ENCODE measurements at places on chromosomes 1 and 21.
A peak's percentile ranks its signal among the peaks of the same experiment; 100 is the strongest.

DNA sequence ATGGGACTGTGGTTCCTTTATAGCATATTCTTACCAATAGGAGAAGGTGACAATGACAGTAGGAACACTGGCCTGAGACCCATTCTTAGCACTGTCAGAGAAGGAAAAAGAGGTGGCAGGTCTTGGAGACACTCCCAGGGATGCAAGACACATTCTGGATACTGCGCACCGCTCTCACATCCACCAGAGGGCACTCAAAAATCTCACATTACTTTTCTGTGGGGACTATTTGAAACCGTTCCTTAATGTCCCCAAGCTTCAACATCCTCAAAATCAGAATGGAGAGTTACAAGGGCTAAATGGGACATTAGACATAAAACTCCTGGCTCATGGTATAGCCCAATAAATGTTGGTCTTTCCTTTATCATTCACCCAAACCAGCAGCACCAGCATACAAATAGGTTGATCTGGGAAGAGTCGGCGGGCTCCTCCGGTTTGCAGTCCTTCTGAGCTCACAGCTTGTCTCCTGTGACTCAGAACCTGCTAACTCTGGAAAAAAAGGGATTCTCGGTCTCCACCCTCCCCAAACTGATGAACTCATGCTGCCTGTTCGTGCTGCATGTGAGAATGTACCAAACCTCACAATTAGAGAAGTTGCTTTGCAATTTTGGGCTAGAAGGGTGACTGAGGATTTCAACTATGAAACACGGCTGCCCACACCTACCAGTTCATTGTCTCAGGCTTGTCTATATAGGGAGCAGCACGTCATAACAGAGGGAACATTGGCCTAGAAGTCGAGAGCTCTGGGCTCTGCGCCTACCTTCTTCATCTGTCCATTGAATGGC lies 40.2 kb downstream of the IL12RB2 start:
- DNase-seq: no peak

DNA sequence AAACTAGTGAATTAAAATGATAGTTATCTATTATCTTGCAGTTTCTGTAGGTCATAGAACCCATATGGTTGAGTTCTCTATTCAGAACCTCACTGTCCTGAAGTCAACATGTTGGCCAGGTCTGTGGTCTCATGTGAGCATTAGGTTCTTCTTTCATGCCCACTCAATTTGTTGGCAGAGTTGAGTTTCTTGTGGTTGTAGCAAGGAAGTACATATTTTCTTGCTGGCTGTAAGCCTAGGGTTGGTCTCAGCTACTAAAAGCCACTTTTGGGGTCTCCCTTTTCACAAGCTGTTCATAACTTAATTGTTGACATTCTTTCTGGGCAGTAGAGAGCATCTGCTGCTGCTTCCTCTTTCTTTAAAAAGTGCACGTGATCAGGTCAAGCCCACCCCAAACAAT lies 1165.1 kb upstream of the NCAM2 start:
- DNase-seq: no peak

- DNase-seq: no peak
Measured at GRCh38 chr1:207752456-207752998, 673 bp downstream of the CD46 start.

- no peak for DNase-seq
Measured at GRCh38 chr21:35925497-35925896, 134.8 kb downstream of the SETD4 start.

DNA sequence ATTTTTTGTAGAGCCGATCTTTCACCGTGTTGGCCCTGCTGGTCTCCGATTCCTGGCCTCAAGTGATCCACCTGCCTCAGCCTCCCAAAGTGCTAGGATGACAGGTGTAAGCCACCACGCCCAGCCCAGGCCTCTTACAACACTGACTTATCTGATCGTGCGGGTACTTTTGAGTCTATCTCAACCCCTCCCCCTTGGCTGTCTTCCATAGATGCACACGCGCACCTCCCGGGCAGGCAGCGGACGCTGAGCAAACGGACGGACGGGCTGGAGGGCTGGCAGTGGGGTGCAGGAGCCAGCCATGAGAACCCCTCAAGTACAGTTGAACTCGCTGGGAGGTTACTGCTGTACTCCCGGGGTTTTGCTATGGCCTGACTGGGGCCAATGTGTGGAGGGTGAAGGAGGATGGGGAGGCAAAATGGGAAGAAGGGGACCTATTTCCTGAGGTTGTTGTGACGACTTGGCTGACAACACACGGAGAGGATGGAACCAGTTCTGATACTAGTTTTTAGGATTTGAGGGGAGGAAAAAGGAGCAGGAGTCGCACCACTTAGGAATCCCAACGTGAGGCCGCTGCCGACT lies 959 bp downstream of the CD58 start:
- peak; percentile 26 for DNase-seq

GRCh38 chr1:222009105-222009730 lies 267.3 kb upstream of the DUSP10 start:
- DNase-seq: no peak

DNA sequence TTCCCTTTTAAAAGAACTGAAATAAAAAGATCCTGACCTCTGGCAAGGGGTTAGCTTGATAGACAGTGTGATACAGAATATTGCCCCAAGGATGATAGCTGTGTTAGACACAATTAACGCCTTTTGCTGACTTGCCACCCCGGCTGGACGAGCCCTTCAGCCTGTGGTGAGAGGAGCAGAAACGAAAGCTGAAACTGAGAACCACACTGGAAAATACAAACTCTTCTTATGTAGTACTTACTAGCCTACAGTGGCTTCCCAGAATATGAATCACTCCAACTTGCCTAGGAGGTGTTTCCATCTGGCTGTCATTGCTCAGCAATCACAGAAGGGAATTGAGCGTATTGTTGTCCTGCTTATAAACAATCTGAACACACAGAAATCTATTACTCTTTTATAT lies 22.9 kb downstream of the SAMSN1 start:
- no peak for DNase-seq
